ENCODE measurements at places on chromosomes 12 and 14.

- no peak for DNase-seq
Observed at GRCh38 chr12:76519538-76519937, 40.0 kb downstream of the OSBPL8 start.

DNA sequence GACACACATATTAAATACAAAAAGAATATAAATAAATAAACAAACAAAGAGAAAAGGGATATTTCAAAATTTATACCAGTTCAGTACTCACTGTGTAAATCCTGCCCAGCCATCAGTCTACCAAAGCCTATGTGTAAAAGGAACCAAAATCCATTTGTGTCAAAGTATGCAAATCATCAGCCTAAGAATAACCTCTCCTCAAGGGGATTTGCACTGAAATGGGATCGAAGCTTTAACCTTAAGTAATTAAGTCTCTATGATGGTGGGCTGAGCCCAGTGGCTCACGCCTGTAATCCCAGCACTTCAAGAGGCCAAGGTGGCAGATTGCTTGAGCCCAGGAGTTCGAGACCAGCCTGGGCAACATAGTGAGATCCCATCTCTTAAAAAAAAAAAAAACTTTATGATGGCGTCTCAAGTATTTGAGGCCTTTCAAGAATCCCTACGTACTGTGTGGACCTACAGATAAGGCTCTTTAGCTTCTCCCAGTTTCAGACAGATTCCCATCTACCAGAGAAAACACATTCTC lies 57.8 kb upstream of the METAP2 start:
- DNase-seq, result no peak

GRCh38 chr12:98653866-98654493 lies 8.9 kb downstream of the APAF1 start:
- DNase-seq, result no peak

DNA sequence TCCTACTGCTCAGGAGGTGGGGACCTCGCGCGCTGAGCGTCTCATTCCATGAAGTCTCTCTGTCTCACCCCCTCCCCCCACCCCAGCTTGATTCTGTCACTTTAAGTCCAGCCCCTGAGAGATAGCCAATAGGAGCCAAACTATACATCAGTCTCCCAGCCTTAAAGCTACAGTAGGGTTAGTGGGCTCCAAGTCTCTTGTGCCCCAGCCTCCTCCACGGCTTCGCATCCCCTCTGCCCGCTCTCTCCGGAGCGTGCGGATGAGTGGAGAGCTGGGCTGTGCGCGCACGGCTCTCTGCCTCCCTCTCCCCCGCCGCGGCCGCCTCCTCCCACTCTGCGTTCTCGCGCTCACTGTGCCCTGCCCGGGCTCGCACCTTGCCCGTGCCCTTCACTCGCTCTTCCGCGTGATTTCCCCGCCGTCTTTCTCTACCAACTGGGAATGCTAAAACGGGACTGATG lies at the start of gene ESRRB:
ESRRB (plus strand) TSS at position 191 of the 458 bp plus-strand sequence; CDS start at position 456, 265 bp downstream.
- DNase-seq, result no peak

- no peak for DNase-seq
Observed at GRCh38 chr12:26295001-26295400, 99.6 kb downstream of the SSPN start.

- no peak for DNase-seq
Observed at GRCh38 chr12:28489246-28489645, 299.0 kb downstream of the CCDC91 start.

DNA sequence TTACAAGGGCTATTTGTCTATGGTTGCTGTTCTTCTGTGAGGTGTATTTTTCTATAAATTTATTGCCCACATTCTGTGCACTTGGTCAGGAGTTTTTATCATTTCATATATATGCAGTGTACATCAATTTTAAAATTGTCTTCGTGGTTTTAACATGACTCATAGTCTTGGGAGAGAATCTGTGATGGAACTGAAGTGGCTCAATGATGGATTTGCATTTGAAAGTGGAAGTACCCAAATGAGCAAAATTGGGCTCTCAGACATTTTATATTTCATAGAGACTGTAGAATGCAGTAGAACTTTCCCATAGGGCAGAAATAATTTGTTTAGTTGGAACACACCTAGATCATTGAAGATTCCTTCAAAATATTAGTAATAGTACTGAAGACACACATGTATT lies 1.9 kb upstream of the SCFD1 start:
- no peak for DNase-seq

GRCh38 chr14:36313898-36314297 lies 6.5 kb downstream of the MBIP start:
- DNase-seq, result no peak

DNA sequence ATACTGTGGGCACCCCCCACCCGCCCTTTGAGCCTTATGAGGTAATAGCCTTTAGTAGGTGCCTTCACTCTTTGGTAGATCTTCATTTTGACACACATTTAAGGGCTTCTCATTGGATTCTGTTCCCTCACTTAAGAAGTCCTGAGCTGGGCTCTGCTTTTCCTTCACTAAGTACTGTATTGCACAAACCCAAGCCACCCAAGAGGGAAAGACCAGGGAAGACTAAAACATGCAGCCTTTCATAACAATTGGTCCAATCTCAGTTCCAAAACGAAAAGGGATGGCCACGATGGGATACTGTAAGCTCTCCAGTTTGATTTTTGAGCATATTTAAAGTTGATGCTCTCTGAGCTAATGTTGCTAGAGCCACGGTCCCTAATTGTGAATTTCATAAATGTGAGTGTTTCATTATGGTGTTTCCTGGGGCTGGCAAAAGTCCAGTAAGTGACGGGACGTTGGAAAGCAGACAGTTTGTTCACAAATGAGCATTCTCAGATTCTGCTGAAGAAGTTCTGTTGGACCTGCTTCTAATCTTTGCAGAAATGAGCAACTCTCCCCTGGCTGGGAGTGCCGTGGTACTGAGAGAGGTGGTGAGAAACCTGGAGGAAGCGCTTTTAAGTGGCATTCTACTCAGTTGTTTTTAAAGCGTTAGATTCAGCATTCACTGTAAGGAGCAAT lies 9.4 kb downstream of the SSPN start:
- no peak for DNase-seq

- DNase-seq, result no peak
Observed at GRCh38 chr12:34346372-34347034, 324.2 kb downstream of the ALG10 start.

DNA sequence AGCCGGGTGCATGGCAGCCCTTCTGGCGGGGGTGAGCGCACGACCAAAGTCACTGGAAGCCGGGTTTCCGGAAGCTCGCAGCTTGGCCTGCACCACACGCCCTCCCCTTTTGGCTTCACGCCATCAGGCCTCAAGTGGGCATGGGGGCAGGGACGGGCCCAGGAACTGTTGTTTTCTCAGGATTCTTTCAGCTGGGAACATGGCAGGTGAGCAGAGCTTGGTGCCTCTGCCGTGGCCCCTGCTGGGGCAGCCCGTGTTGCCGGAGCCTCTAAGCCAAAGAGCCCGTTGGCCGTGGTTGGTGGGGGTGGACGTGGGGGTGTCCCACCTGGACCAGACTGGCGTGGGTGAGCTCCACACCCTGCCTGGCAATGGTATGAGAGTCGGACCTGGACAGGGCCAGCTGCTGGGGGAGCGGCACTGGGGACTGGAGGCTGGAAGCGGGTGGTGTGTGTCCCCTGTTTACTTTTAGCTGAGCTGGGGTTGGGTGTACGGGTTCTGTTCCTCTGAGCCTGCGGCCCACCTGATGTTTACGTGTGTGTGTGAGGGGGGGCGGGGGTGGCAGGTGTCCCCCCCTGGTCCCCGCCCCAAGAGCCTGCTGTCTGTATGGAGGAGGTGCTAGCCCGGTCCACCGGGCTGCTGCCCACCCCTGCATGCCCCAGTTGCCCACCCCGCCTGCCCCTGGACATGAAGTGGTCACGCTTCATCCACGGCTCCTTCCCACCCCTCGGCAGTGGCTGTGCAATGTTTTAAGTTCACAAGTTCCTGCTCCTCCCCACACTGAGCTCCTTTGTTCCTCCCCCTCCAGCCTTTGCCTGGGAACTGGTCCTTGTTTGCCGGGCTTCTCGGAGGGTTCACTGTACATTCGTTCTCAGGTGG lies 28.7 kb upstream of the PLD4 start:
- no peak for DNase-seq

DNA sequence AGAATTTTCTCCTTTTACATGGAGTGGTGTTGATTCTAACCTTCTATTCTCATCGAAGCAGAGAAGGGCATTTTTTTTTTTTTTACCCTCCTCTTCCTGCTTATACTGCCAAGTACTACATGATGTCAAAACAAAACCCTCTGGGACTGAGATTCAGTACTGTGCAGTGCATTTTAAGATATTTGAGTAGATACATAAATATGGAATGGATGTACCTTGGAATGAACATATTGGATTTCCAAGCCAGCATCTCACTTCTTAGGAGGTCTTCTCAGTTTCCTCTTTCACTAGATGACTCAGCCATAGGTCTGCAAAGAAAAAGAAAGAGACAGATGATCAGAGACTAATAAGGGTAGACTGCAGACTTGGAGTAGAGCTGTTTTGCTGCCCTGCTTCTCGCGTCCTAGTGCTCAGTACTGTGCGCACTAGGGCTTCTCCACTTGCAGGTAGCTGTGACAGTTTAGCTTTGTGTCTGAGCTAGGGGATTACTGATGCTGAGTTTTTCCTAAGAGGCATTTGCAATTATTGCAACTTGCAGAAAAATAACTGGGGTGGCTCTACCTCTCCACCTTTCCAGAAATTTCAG lies 20.4 kb downstream of the TPH2 start:
- no peak for DNase-seq

- no peak for DNase-seq
Observed at GRCh38 chr12:41074473-41074769, 113.7 kb upstream of the PDZRN4 start.

DNA sequence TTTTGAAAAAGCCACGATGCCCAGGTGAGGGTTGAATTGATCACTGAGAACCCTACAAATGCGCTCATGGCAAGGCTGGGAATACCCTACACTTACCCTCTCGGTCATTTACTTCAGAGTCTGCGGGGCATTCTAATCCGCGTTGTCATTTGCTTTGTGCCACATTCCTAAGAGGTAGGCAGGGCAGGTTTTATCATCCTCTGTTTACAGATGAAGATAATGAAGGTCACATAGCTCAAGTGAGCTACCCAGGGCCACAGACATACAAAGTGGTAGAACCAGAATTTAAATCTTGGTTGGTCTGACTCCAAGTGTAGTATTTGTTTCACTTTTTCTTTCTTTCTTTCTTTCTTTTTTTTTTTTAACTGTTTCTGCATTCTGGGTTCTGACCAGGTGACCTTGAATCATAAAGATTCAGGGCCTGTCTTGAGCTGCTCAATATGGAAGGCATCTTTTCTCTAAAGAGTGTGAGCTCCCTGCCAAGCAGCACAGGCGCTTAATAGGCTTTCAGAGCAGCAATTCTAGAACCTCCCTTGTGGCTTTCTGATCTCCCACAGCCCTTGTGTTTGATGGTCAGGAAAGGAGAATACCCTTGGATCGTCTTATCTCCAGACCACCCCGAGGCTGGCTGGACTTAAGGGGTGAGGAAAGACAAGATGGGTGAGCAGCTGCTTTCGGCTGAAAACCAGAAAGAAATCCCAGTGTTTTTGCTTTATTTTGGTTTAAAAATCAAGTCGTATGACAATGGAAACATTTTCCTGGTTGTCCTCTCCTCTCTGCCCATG lies 662 bp upstream of the BATF start:
- DNase-seq, result no peak

DNA sequence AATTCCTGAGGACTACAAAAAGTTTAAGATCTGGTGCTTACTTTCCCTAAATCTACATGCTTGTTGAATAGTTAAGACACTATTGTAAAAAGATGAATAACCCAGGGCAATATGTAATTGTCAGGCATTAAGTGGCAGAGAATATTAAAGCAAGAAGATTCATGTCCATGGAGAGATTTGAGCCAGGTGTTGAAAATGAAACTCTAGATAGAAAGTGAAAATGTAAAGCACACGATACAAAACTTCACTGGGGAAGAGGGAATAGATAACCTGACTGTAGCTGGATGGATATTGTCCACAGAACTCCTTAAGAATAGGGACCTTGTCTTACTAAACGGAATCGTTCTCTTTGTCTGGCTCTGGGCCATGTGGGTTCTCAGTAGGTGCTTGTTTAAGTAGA lies 5.0 kb downstream of the CAND1 start:
- no peak for DNase-seq

GRCh38 chr14:97107080-97107479 lies 309.9 kb downstream of the VRK1 start:
- no peak for DNase-seq

- no peak for DNase-seq
Observed at GRCh38 chr12:124548854-124549378, 18.5 kb downstream of the NCOR2 start.

DNA sequence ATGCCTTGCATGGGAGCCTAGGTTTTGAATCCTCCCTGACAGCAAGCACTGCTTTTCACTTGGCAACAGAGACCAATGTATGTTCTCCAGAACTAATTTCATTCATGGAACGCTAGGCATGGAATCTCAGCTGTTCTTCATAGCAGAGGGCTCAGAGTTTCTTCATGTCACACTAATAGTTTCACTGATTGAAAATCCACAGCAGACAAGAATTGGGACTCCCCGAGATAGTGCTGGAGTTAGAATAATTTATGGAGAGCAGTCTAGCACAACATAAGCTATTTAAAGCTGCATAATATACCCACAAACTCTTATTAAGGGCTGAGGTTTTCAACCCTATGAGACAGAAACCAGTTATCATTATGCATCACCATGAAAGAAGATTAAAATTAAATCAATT lies 342.5 kb downstream of the TMEM132D start:
- DNase-seq, result no peak

GRCh38 chr14:50263321-50263720 lies 31.9 kb upstream of the SOS2 start:
- DNase-seq, result no peak

GRCh38 chr12:90945070-90945649 lies 9.8 kb downstream of the CCER1 start:
- no peak for DNase-seq

GRCh38 chr12:49501895-49502294 lies 36.9 kb upstream of the KCNH3 start:
- DNase-seq, result no peak

DNA sequence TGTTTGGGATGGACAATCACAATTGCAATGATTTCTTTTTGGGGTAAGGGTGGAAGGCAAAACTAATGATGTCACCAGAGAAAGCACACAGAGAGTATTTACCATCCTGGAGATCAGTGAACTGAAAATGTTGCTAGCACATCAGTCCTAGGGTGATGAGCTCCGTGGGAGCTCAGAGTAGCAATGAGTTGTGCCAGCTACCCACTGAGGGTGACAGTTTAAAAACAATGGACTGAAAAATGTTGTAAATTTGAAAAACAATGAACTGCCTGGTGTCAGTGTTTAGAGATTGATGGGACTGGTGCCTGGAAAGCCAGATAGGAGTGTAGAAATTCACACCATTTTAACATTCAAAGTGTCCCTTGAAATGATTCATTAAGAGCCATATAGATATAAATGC lies 198.5 kb downstream of the ATP23 start:
- no peak for DNase-seq

- DNase-seq, result no peak
Observed at GRCh38 chr12:123942911-123943648, 29.6 kb downstream of the CCDC92 start.

All from stimulated activated CD8-positive, alpha-beta memory T cell treated with anti-CD3 and anti-CD28 coated beads, Interleukin-7, amount 100 ng/mL, for 24 hours (primary cell).